ENCODE measurements at places on chromosomes 3 and 15.

GRCh38 chr3:134656211-134656800 is 5.5 kb upstream of the KY start:
- DNase-seq, result peak; percentile 8

DNA sequence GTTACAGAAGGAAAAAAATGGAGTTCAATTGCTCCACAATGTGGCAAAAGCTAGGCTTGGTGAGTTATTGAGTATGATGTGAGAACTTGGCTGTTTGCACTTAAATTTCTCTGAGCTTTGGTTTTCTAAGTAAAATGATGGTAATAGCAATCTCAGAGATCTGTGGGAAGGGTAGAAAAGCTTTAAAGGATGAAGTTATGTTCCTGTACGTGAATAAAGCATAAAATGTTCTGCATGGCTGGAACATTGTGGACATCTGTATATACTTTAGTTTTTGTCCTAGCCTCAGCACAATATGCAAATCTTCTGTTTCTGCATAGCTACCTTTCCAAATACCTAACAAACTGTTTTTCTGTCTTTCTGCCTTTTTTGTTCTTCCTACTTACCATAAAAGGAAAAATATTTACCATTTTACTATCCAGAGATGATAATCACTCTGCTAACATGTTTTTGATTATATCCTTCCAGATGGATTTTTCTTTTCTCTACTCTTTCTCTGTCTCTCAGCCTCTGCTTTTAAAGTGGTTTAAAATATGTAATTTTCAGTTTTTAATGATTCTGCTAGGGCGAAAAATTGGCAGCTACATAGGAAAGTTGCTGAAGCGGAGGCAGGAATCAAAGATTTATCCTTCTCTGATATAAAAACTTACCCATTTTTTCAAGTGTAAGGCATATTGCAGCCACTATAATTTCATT is 188.1 kb downstream of the FNDC3B start:
- no peak for DNase-seq

- no peak for DNase-seq
These were observed 36.8 kb downstream of the ADCY5 start for GRCh38 chr3:123412076-123412475.

GRCh38 chr3:181952221-181952620 is 240.5 kb downstream of the SOX2 start:
- peak; percentile 29 for DNase-seq

DNA sequence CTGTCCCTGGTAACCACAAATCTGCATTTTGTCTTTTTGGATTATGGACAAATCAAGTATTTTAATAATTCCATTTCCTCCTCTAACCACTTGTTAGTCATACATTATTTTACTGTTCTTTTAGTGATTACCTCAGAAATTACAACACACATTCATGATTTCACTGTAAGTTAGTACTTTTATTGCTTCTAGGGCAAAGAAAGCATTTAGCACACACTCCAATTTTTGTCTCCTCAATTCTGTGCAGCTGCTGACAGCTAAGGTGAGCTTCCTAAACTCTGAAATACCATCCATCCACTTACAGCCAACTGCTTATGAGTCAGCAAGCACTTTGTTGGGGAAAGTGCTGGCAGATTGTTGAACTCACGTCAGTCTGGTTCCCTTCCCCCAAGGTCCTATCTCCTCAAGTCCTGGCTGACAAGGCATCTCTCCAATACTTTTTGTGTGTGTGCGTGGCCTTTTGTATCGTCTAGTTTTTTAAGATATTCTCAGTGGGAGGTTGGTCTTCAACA is 49.4 kb upstream of the TNFAIP8L3 start:
- no peak for DNase-seq

GRCh38 chr15:42688301-42688700 is 48.6 kb downstream of the CDAN1 start:
- no peak for DNase-seq

GRCh38 chr3:20103731-20104130 is 63.5 kb downstream of the KAT2B start:
- DNase-seq, result no peak

- no peak for DNase-seq
These were observed 133.4 kb downstream of the LPP start for GRCh38 chr3:188287339-188287738.

DNA sequence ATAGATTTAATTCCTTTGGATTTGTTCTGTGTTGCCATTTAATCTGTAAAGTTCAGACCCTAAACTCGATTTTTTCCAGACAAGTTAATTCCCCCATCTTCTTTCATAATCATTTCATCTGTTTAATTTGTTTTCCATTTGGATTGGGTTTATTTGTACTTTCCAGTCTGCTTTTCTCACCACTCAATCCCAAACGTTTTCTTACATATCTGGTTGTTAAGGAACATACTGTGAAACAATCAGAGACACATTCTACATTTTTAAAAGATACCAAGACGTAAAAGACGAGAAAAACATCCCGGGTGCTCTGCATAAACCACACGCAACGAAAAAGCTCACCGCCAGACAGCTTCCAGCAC is 13.0 kb upstream of the ONECUT1 start:
- no peak for DNase-seq

- DNase-seq, result no peak
These were observed 52.2 kb downstream of the SLCO2A1 start for GRCh38 chr3:133977568-133977967.

DNA sequence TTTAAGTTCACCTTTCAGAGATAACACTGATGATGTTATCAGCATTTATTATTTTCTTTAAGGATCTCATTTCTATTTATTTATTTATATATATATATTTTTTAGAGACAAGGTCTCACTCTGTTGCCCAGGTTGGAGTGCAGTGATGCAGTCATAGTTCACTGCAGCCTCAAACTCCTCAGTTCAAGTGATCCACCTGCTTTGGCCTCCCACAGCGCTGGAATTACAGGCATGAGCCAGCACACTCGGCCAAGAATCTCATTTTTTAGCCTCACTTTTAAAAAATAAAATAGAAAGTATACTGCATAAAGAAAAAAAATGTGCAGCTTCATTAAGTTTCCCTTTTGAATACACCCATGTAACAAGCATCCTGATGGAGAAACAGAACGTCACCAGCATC is 35.6 kb downstream of the PLA2G4D start:
- peak; percentile 13 for DNase-seq

- DNase-seq, result no peak
These were observed 7.6 kb upstream of the TMEM44 start for GRCh38 chr3:194640829-194641228.

- no peak for DNase-seq
These were observed 123.0 kb upstream of the NR2F2 start for GRCh38 chr15:96207377-96208006.

GRCh38 chr3:40464339-40465110 is 7.4 kb downstream of the RPL14 start:
- DNase-seq, result no peak

DNA sequence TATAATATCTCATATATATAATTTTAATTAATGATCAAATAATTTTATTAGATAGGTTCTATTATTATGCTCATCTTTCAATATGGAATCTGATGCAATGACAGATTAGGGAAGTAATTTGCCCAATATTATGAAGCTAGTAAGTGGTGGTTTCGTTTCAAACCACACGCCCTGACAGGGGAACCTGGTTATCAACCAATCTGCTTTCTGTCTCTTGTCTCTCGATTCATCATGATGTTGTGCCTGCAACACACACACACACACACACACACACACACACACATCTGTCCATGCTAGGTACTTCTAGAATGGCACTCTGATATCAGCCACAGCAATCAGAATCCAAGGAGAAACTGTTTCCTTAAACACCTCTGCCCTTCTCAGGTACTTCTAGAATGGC is 128.4 kb downstream of the ZBBX start:
- no peak for DNase-seq

DNA sequence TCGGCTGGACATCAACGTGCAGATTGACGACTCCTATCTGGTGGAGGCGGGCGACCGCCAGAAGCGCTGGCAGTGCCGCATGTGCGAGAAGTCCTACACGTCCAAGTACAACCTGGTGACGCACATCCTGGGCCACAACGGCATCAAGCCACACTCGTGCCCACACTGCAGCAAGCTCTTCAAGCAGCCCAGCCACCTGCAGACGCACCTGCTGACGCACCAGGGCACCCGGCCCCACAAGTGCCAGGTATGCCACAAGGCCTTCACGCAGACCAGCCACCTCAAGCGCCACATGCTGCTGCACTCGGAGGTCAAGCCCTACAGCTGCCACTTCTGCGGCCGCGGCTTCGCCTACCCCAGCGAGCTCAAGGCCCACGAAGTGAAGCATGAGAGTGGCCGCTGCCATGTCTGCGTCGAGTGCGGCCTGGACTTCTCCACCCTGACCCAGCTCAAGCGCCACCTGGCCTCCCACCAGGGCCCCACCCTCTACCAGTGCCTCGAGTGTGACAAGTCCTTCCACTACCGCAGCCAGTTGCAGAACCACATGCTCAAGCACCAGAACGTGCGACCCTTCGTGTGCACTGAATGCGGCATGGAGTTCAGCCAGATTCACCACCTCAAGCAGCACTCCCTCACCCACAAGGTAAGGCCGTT is 34.2 kb downstream of the IDH2 start:
- no peak for DNase-seq

DNA sequence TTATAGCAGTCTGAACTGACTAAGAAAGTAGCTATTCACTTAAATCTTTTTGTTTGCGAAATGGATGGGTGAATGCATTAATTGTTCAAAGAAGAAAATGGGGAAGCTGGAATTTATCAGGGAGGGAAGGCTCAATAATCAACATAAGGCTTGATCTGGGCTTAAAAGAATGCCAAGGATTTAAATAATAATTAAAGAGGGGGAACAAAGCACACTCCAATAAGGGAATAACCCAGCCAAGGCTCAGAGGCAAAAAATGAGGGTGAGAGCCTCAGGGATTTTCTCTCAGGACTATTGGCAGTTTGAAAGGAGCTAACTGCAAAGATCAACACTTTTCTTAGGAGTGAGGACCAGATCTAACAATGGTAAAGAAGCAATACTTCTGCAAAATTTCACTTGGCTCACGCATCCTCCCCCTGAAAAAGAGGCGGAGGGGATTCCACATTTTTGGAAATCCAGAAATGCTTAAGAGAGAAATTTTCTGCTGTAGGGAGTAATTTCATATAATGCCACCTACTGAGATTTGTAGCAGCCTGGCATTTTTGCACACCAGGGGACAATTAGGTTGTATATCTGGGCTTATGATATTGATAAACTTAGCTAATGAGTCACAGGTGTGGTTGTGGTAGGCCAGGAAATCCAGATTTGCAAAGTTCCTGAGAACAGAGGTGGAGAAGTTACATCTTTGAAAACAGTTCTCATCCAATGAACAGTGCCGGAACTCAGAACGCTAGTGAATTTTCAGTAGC is 405.1 kb downstream of the TUSC7 start:
- no peak for DNase-seq

GRCh38 chr15:27454281-27455075 is 483.5 kb downstream of the GABRG3 start:
- DNase-seq, result no peak

DNA sequence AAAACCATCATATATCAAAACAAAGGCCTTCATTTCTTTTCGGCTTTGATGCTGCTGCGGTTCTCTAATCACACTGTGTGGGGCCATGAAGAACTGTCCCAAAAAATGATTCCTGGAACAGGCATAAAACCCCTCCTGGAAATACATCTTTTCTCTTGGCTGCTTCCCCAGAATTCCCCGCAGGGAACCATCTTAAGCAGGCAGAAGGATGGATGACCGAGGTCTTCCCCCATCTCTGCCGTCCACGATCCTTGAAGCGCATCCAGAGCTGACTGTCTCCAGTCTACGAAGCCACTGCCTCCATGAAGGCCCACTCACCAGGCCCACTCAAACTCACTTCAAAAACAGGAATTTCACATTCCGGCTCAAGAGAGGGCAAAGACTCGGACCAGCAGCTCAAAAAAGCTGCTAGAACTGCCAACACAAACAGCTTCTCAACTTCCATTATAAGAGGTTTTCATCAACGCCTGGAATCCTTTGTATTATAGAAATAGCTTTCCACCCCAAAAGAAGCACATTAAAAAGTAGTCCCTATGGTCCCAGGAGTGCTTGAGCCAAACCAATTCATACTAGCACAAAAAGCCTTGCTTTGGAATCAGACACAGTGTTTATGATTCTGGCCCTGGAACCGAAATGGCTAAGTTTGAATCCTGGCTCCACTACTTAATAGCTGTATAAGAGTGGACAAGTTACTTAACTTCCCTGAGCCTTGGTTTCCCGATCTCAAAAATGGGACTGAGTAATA is 487.5 kb upstream of the WNT5A start:
- DNase-seq, result peak; percentile 42

GRCh38 chr3:125150525-125151441 is 61.8 kb downstream of the SLC12A8 start:
- peak; percentile 72 for DNase-seq

DNA sequence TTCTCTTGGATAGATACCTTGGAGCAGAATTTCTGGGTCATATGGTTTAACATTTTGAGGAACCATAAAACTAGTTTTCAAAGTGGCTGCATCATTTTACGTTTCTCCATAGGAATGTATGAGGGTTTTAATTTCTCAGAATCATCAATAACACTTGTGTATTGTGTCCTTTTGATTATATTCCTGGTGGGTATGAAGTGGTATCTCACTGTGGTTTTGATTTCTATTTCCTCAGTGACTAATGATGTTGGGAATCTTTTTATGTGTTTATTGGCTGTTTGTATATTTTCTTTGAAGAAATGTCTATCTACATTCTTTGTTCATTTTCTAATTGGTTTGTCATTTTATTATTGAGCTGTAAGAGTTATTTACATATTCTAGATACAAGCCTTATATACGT is 28.8 kb downstream of the CDIN1 start:
- no peak for DNase-seq

GRCh38 chr3:129121792-129122411 is at the start of gene RAB43:
TSS of gene RAB43 (minus strand) at chr3:129121804. CDS start at chr3:129121489, 315 bp downstream.
- DNase-seq, result peak; percentile 95
